ENCODE measurements at places on chromosomes 16 and 17. TPM values are rescaled to one million over a fixed set of nuclear protein-coding genes. Genes with fewer than 3 reads are reported as not detected.

The CSH2 gene
- total RNA-seq, result not detected

The CRHR1 gene
- 0.25 TPM for total RNA-seq

The KRT28 gene
- not detected for total RNA-seq

The TNS4 gene
- 91.4 TPM for total RNA-seq

The HOXB5 gene
- 2.5 TPM for total RNA-seq

The SLC47A2 gene
- 0.10 TPM for total RNA-seq

The CDK5R1 gene
- total RNA-seq, result 3.4 TPM

The TVP23A gene
- 0.02 TPM for total RNA-seq

The LGALS3BP gene
- 80.3 TPM for total RNA-seq

The HOXB7 gene
- 32.4 TPM for total RNA-seq

The RNF112 gene
- 0.52 TPM for total RNA-seq

The PTX4 gene
- not detected for total RNA-seq

The TBX4 gene
- total RNA-seq, result 0.21 TPM

The BANP gene
- 18.2 TPM for total RNA-seq

The HOXB13 gene
- 2.3 TPM for total RNA-seq

The C1QTNF1 gene
- total RNA-seq, result 39.2 TPM

The ATP2A3 gene
- 4.7 TPM for total RNA-seq

The LGALS9B gene
- not detected for total RNA-seq

The MYLK3 gene
- total RNA-seq, result 0.19 TPM

The OTOA gene
- total RNA-seq, result not detected

The CTRL gene
- 1.5 TPM for total RNA-seq

The C17orf67 gene
- total RNA-seq, result 2.3 TPM

The KRTAP4-6 gene
- total RNA-seq, result not detected

The RNF43 gene
- total RNA-seq, result 0.36 TPM

The GDPD1 gene
- 0.90 TPM for total RNA-seq

The ELMO3 gene
- total RNA-seq, result 1.3 TPM

The SLC13A2 gene
- total RNA-seq, result 0.06 TPM

The HAGH gene
- 62.0 TPM for total RNA-seq

The RNF227 gene
- 2.0 TPM for total RNA-seq

The MEOX1 gene
- total RNA-seq, result not detected
